Foreskin fibroblast (primary cell): ENCODE measurements at places on chromosomes 2 and 18.

GRCh38 chr2:101153077-101153707 lies 2.0 kb upstream of the TBC1D8 start:
- no peak for DNase-seq

- DNase-seq, result no peak
Measured at GRCh38 chr2:61244694-61245093, 82.7 kb downstream of the C2orf74 start.

- DNase-seq, result no peak
Measured at GRCh38 chr2:40268566-40268965, 183.3 kb downstream of the SLC8A1 start.

DNA sequence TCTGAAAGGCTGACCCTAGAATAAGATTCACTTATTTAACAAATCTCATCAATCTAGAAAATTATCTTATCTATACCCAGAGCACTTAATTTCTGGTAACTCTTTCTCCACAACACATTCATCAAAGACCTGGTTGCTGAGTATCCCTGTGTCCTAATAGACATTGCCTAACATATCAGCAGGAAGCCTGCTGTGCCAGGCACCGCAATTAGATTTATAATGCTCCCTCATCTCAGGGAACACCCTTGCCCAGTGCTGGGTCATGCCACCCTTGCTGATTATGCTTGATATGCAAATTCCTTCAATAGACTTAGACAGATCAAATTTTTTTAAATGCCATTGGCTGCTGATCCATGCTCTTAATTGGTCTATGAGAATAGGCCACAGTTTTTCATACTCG lies 3.8 kb downstream of the DSG1 start:
- no peak for DNase-seq

DNA sequence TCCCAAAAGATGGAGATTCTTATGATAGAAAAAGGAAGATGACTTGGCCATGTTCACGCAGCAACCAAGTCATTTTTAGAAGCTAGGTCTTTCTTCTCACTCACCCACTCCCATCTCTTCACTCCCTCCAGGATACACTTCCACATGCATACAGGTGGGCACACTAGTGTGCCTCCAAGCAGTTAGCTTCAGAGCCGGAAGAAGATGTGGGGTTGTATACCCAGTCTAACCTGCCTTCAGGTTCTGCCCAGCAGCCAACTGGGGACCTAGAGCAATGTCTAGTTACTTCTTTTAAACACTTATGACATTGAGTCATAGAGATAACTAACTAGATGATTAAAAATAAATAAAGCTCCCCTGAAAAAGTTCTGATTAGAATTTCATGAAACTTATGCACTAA lies 21.8 kb upstream of the TANK start:
- no peak for DNase-seq

DNA sequence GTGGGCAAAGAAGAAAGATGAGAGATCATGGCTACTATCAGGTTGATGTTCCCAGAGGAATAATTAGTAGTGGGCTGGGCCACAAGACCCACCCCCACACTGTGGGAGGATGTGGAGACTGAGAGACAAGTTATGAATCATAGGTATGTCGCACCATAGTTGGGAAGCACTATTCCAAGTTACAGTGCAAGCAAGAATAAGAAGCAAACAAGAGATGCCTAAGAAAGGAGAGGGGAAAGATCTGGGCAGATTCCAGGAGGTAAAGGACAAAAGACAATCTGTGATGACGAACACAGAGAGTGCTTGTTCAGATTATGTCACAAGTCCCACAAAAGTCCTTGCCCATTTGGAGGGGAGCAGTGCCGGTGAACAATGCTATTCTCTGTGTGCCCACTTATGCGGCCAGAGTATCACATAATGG lies 56.6 kb downstream of the FAM228A start:
- DNase-seq, result no peak

DNA sequence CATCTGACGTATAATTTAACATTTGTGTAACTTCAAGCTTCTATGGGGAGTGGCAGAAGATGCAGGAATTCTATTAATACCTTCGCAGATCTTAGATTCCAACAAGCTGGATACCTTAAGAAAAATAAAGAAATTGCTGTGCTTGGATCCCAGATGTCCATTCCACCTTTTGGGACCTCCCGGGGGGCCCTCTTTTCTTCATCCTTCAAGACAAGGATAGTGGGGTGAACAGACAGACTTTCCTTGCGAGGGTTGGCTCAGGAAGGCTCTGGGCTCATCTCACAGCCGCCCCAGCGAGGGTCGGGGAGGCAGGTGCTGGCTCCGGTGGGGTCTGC lies 509 bp upstream of the RNF144A start:
- DNase-seq, result no peak
